ENCODE measurements at places on chromosomes 1 and 21. TPM values are rescaled to one million over a fixed set of nuclear protein-coding genes. Genes with fewer than 3 reads are reported as not detected.

The CA14 gene
- total RNA-seq, result 3.8 TPM

The SPRR4 gene
- total RNA-seq, result not detected

The LEFTY1 gene
- 1.7 TPM for total RNA-seq

The NUDT4B gene
- not detected for total RNA-seq

The TNFRSF14 gene
- total RNA-seq, result 1.2 TPM

- no peaks in the 10 kb centered on the region for H3K36me3 ChIP-seq
- H3K27ac ChIP-seq, result no peak overlapping the region
- no peaks in the 10 kb centered on the region for H3K27me3 ChIP-seq
- DNase-seq, result no peak
- peaks cover 8% of the 10 kb centered on the region for H3K4me1 ChIP-seq
These were observed 22.4 kb downstream of the CASQ2 start for GRCh38 chr1:115746021-115746690.

- no peak overlapping the region for H3K27ac ChIP-seq
- no peaks in the 10 kb centered on the region for H3K27me3 ChIP-seq
- H3K36me3 ChIP-seq, result peaks cover 2% of the 10 kb centered on the region
These were observed 4.8 kb downstream of the TTLL7 start for GRCh38 chr1:83994111-83994510.

GRCh38 chr1:225182716-225183115, 245.1 kb downstream of the LBR start:
- DNase-seq, result no peak
- H3K27ac ChIP-seq, result no peak overlapping the region
- H3K4me3 ChIP-seq, result no peak overlapping the region
- no peaks in the 10 kb centered on the region for H3K4me1 ChIP-seq
- no peaks in the 10 kb centered on the region for H3K27me3 ChIP-seq
- H3K36me3 ChIP-seq, result peaks cover 66% of the 10 kb centered on the region

- H3K4me1 ChIP-seq, result no peaks in the 10 kb centered on the region
- H3K27ac ChIP-seq, result no peak overlapping the region
- peaks cover 30% of the 10 kb centered on the region for H3K27me3 ChIP-seq
- no peaks in the 10 kb centered on the region for H3K36me3 ChIP-seq
These were observed 38.5 kb downstream of the CHD5 start for GRCh38 chr1:6141592-6141991.

GRCh38 chr1:100762461-100762860, 42.9 kb downstream of the VCAM1 start:
- H3K36me3 ChIP-seq, result no peaks in the 10 kb centered on the region
- no peak overlapping the region for H3K27ac ChIP-seq
- DNase-seq, result no peak
- peaks cover 5% of the 10 kb centered on the region for H3K27me3 ChIP-seq

GRCh38 chr1:165632491-165632890, 1.5 kb downstream of the MGST3 start:
- H3K27me3 ChIP-seq, result no peaks in the 10 kb centered on the region
- peaks cover 32% of the 10 kb centered on the region for H3K4me1 ChIP-seq
- H3K36me3 ChIP-seq, result peaks cover 5% of the 10 kb centered on the region
- DNase-seq, result no peak
- no peak overlapping the region for H3K27ac ChIP-seq
- H3K4me3 ChIP-seq, result no peak overlapping the region

GRCh38 chr21:14880922-14881321, 183.9 kb downstream of the NRIP1 start:
- peaks cover 43% of the 10 kb centered on the region for H3K4me1 ChIP-seq
- H3K27ac ChIP-seq, result peak overlapping the region; percentile 8
- no peak for DNase-seq
- H3K36me3 ChIP-seq, result peaks cover 5% of the 10 kb centered on the region
- no peaks in the 10 kb centered on the region for H3K27me3 ChIP-seq

DNA sequence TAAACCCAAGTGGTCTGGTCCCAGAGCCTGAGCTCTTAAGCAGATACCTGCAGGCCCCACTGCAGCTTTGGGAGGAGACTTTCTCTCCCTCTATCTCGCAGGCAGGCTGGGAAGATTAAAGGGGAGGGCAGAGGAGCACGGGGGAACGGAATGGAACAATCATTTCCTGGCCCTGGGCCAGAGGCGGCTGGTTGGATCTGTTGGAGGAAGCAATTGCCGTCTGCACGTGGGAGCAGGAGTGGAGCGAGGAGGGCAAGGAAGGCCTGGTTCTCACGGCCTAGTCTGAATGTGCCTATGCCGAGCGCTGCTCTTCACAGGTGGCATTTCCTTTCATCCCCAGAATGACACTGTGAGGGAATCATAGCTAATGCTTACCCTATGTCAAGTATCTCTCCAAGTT, 23.7 kb downstream of the NKAIN1 start:
- no peaks in the 10 kb centered on the region for H3K36me3 ChIP-seq
- H3K27ac ChIP-seq, result peak overlapping the region; percentile 77
- peak; percentile 74 for DNase-seq
- H3K27me3 ChIP-seq, result no peaks in the 10 kb centered on the region

GRCh38 chr1:52139817-52140540, 1.9 kb upstream of the ZFYVE9 start:
- no peak overlapping the region for H3K27ac ChIP-seq
- H3K36me3 ChIP-seq, result no peaks in the 10 kb centered on the region
- H3K4me1 ChIP-seq, result peaks cover 18% of the 10 kb centered on the region

GRCh38 chr1:17498214-17498613, 41.3 kb upstream of the ARHGEF10L start:
- no peaks in the 10 kb centered on the region for H3K27me3 ChIP-seq
- H3K4me3 ChIP-seq, result no peak overlapping the region
- DNase-seq, result no peak
- no peaks in the 10 kb centered on the region for H3K36me3 ChIP-seq
- peaks cover 4% of the 10 kb centered on the region for H3K4me1 ChIP-seq
- no peak overlapping the region for H3K27ac ChIP-seq

GRCh38 chr21:42039911-42040351, 29.8 kb upstream of the ZBTB21 start:
- no peaks in the 10 kb centered on the region for H3K36me3 ChIP-seq
- no peak overlapping the region for H3K4me3 ChIP-seq
- H3K4me1 ChIP-seq, result peaks cover 8% of the 10 kb centered on the region
- no peak for DNase-seq
